Sciatic nerve (tissue), 2 donors: ENCODE measurements at places on chromosomes 16 and 17. TPM values are rescaled to one million over a fixed set of nuclear protein-coding genes. Genes with fewer than 3 reads are reported as not detected.

KCNH4 gene
- total RNA-seq, result 0.36 TPM

CDT1 gene
- total RNA-seq, result 0.76 TPM

GRCh38 chr17:28178800-28179199, 136.3 kb downstream of the NLK start:
- DNase-seq, result no peak

DNA sequence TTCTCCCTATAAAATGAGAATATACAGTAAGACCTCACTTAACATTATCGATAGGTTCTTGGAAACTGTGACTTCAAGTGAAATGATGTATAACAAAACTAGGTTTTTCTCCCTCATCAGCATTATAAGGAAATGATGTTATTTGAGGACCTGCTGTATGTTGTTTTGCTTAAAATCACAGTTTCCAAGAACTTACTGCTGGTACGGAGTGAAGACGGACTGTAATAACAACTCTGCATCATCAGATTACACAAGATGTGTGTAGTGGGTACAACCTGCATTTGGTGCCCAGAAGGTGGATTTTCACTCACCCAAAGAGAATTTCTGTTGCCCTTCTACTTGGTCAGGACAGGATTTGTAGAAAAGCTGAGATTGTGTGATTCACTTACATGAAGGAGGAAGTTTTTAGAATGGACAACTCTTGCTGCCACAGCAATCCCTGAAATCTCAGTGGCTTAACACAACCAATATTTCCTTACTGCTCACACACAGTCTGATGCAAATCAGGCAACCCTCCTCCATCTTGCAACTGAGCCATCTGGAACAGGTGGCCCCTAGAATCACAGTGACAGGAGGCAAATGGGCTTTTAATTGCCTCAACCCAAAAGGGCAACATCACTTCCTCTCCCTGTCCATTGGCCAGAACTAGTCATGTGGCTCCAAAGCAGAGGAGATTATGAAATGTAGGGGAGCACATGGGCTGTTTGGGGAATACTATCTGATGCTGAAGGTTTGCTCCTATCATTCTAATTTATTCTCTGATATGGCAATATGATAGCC, 67.6 kb upstream of the CACNG5 start:
- no peak for DNase-seq

DNA sequence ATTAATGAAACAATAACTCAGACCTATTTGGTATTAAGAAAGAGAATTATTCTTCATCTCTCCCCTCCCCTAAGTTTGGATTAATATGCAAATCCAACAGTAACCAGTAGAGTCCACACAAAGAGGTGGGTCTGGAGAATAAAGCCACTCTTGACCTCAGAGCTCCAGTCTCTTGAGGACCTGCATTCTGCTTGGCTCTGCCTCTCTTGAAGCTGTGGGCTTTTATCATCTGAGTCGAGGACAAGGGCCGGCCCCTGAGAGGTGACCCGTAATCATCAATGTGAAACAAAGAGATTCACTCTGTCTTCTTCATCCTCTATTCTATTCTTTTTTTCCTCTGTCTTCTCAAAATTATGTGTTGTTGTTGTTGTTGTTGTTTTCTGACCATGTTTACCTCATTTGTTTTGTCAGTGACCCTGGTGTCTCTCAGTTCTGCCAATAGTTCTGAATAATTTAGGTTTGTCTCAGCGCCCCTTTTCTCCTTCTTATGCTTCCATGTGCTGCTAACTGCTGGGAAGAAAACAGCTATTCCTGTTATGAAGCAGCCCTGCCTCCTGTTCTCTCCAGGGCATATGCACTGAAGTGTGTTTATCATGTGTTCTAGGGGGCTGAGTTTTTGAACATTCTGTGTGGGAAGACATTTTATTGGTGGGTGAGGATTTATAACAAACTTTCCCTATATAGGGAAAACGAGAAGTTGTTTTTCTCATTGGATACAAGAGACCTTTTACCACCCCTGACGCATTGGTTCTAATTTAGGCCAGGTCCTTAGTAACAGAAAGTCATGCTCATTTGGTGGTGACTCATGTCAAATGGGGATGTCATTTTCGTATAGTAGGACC, 135.8 kb downstream of the TRIM37 start:
- no peak for DNase-seq

DNA sequence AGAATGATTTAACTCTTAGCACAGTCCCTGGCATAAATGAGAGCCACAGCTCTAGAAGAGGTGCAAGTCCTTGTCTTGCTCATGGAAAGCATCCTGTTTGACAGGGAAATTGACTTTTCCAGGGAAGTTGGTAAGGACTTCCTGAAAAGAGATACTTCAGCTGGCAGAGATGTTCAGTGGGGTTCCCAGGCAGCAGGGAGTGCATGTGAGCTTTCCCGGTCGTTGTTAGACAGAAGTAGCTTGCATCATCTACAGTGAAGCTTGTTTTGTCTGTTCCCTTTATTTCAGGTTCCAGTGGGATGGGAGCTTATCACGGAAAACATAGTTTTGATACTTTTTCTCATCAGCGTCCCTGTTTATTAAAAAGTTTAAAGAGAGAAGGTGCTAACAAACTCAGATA, 22.9 kb downstream of the ALDH3A2 start:
- no peak for DNase-seq

DNA sequence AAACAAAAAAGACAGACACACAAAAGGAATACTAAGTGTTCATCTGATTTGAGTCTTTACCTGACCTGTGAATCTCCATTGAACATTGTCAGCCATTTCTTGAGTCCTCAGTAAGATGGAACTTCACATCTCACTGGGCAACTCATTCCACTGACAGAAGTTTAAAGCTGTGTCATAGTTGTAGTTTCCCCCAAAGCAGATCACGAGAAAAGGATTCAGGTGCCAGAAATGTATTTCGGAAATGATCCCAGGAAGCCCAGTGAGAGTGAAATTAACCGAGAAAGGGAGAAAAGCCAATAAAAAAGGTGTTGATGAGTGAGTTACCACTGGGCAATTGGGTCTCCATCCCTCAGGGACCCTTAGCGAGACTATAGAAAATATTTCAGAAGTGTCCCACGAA, 6.5 kb downstream of the CHD9 start:
- DNase-seq, result no peak

DNA sequence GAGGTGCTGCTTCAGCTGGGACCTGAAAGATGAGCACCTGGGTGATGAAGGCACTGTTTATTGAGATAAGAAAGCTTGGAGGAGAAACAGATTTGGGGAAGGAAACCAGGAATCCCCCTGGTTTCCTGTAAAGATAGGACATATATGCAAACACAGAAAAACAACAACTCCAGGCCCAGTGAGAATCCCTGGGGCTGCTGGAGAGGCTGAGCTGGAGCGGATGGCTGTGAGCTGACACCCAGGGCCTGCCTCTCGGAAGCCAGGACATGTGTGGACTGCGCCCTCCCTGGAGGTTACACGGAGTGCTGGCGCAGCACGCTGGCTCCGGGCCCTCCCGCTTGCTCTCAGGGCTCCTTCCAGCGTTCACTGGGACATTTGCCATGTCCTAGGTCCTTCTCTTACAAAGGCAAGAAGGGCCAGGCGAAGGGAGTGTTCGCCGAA, 57.5 kb downstream of the CYB5B start:
- DNase-seq, result peak; percentile 85

GRCh38 chr17:39084558-39084957, 66.9 kb downstream of the PLXDC1 start:
- no peak for DNase-seq

- no peak for DNase-seq
Observed at GRCh38 chr17:47618410-47618809, 31.3 kb upstream of the KPNB1 start.

DNA sequence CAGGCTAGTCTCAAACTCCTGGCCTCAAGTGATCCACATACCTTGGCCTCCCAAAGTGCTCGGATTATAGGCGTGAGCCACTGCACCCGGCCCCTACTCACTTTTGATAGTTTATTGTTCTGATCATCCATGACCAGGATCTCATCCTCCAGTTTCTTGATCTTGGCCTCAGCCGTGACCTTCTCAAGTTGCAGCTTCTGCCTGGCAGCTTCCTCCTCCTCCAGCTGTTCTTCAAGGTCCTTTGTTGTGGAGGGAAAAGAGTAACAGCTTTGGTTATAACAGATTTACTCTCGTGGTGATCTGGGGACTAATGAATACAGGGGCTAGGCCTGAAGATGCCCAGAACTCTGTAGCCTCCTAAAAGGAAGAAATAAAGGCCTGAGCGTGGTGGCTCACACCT, 89.9 kb downstream of the NDE1 start:
- no peak for DNase-seq

- no peak for DNase-seq
Observed at GRCh38 chr17:36901506-36901905, 35.8 kb upstream of the LHX1 start.

- no peak for DNase-seq
Observed at GRCh38 chr16:26273607-26274006, 581.8 kb downstream of the HS3ST4 start.

DNA sequence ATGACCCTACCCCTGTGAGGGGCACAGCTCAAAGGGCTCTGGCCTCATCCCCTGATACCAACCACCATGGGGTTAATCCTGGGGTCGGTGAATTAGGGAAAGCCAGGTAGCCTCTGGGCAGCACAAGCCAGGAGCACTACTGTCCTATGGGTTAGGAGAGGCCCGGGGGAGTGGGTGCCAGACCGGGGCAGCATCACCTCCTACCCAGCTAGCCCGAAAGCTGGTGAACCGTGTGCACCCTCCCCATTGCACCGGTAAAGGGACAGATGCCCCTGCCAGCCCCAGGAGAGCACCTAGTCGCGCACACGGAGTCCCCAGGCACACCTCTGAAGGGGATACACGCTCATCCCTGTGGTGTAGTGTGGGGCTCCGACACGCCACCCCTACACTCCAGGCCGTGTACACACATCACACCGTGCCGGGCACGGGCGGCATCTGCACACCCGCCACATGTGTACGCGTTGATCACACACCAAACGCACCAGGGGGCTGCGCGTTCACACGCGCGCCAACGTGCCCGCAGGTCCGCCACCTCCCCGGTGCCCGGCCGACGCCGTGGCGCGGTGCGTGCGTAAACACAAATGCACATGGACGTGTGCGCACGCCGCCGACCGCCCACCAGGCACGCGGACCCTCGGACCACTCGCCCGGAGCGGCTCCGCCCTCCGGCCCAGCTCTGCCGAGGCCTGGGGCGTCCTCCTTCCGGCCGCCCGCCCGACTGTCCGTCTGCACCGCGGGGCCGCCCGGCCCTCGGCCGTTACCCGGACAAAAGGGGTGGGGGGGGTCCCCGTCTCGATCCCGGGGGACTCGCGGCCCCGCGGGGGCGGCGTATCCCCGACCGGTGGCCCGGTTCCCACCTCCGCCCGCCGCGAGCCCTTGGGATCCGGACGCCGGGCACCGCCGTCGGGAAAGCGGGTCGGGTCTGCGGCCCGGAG, 785 bp downstream of the UBALD1 start:
- DNase-seq, result no peak

DNA sequence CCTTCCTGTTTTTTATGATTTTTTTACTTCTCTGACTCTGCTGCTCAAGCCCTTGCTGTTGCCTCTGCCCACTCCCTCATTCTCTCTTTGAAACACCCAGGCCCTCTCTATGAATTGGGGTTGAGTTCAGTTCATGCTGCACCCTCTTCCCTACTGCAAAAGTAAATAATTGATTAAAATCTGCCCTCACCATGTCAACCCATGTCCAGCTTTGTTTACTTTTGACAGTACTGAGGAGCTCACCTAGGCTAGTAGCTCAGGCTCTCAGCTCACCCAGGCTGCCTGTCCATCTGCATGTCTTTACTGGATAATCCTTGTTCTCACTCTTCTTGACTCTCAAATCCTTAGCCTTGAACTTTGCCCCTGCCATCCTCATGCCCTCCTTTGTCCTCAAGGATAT, 95.2 kb downstream of the SPACA3 start:
- no peak for DNase-seq
